ENCODE measurements at places on chromosomes 1 and 21.

DNA sequence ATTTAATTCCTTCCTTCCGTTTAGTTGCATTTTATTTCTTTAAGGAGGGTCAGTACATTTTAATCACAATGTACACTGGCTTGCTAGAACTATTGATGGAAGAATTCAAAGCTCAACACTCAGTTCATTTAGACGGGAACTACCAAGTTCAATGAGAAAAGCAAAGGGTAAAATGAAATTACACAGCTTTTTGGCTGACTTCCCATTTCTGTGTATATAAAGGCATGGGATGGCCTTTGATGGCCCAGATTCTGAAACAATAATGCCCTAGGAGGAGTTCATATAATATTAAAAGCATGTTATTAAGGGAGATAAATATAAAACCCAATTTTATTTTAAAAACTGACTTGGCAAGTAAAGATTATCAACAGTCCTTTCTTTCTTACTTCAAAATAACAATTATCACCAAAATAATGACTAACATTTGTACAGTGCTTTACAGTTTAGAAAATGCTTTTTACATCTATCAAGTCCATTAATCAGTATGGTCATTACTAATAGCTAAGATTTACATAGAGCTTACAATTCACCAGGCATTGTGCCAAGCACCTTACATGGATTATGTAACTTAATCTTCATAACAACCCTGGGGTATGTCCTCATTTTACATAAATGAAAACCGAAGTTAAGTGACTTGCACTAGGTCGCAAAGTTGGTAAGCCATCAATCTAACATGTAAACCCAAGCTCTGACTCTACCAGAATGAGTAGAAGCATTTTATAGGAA is 402.4 kb downstream of the OMA1 start:
- no peak for DNase-seq

GRCh38 chr1:77716065-77716464 is 33.6 kb upstream of the ZZZ3 start:
- DNase-seq = no peak

DNA sequence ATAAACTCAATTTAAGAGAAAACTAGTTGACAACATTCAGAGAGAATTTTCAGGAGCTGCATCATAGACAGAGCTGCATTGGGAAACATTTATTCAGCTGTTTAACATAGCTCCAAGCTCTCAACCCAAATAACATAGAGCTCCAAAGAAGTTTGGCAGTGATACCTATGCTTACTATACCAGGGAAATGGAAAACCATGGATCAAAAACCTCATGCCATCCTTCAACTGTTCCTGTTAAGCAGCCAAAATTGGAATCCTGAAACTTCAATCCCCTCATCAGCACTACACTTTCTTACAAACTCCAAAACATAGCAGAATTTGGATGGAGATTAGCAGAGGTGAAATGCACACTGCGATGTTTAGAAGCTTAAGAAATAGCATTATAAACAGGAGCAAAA is 164.4 kb downstream of the USH2A start:
- DNase-seq = no peak

DNA sequence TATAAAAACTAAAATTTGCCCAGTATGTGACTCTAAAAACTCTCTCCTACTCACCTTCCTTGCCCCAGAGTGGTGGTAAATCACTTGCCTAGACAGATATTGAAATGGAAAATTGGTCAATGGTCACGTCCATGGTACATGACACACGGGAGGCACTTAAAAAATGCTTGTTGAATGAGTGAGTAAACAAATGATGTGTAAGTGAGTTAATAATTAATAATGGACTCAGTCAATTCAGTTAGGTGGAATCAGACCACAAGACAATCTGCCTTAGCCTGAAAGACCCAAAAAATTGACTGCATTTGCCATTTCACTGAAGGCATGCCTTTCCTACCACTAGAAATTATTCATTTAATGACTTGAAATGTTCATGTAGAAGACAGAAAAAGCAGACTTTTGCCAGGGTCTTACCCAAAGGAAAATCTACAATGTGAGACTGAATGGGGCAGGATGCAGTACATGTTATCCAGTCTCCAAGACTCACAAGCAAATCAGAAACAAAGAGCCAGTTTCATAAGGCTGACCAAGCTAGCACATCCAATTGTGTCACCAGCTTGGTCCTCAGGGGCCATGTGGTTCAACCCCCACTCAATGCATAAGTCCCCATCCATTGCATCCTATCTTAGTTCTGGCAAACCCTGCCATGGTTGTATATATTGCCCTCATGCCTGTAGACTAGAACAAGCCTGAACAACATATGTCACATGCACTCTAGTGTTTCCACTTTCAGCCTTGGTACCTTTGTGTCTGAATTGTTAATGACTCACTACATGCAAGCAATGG is 73.6 kb downstream of the TBX15 start:
- DNase-seq = no peak

GRCh38 chr1:51192213-51192843 is 43.7 kb upstream of the RNF11 start:
- DNase-seq = peak; percentile 13

DNA sequence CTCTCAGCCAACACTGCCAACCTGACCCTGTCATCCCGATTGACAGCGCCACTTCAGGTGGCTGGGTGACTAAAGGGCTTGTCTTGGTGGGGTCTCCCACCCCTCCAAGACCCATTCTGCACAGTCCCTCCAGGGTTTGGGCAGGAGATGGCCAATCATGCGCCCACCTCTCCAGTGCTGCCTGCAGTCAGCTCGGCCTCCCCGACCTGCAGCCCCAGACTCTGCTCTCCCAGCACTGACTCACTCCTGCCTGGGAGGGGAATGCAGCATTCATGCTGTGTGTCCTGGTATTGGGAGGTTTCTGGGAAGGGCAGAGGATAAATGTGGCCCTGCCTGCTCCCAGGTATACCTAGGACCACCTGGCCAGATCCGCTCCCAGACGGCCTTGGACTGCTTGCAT is 9.7 kb downstream of the TMEM81 start:
- DNase-seq = no peak

- no peak for DNase-seq
Measured at GRCh38 chr1:87239997-87240605, 88.6 kb upstream of the LMO4 start.

DNA sequence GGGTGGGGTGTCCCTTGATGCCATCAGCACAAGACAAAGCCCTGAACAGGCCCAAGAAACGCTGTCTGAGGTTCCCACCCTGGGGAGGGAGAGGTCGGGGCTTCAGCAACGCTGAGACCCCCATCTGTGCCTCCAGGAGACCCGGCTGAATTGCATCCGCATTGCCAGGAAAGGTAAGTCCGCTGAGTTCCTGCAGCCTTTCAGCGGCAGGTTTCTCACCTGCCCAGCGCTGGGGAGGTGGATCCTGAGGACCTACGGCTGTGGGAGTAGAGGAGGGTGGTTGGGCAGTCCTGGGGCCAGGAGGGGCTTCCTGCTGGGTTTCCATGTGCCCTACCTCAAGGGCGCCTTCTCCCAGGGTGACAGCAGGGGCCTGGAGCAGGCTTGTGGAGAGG is 47.5 kb downstream of the PTPRU start:
- DNase-seq = no peak

DNA sequence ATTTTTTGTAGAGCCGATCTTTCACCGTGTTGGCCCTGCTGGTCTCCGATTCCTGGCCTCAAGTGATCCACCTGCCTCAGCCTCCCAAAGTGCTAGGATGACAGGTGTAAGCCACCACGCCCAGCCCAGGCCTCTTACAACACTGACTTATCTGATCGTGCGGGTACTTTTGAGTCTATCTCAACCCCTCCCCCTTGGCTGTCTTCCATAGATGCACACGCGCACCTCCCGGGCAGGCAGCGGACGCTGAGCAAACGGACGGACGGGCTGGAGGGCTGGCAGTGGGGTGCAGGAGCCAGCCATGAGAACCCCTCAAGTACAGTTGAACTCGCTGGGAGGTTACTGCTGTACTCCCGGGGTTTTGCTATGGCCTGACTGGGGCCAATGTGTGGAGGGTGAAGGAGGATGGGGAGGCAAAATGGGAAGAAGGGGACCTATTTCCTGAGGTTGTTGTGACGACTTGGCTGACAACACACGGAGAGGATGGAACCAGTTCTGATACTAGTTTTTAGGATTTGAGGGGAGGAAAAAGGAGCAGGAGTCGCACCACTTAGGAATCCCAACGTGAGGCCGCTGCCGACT is 959 bp downstream of the CD58 start:
- peak; percentile 38 for DNase-seq

DNA sequence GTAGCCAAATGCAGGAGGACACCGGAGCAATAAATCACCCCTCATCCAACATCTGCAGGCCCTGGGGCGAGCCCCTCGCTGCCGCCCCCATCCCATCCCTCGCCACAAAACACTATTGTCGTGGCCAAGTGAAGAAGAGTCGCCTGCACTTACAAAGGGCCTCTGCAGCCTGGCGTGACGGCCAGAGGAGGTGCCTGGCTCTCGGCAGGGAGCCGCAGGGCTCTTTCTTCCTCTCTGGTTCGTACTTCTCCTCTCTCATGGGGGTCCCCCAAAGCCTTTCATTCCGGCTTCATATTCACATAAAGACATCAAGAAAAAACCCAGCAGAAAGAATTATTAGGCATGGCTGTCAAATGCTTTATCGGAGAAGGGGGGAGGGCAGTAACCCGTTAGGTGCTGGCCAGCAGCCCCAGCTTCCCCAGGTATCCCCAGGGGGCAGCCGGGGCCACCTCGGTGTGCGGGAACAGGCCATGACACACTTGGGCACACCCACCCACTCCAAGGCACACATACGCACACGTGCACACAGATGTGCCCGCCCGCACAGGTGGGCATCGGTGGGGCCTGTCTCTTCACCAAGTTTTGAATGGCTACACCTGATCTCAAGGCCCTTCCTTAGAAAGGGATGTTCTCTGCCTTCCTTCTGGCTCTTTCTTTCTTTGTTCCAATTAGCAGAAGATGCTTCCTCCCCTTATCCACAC is 149.1 kb downstream of the PRDM16 start:
- DNase-seq = no peak

- no peak for DNase-seq
Measured at GRCh38 chr1:87170931-87171598, 157.6 kb upstream of the LMO4 start.

GRCh38 chr1:52636721-52637695 is 4.0 kb downstream of the SHISAL2A start:
- DNase-seq = no peak

- no peak for DNase-seq
Measured at GRCh38 chr1:157157501-157158190, 19.5 kb upstream of the ETV3 start.

- DNase-seq = no peak
Measured at GRCh38 chr1:25760871-25761270, 39.1 kb upstream of the SELENON start.

DNA sequence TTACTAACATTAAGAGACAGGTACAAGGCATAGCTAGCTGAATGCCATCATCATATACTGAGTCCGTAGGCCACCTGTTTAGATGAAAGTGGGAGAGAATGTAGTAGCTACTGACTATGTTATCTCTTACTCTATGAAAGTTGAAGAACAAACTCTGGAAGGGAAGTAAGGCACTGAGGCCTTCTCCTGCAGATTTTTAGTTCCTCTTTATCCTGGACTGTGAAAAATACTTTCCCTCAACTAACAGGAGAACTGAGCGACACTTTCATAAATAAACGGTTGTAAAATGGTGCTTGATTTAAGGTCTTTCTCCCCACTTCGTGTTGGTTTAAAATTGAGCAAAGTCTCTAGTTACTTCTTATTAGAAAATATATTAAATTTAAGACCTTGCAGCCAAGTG is 101.9 kb downstream of the FNBP1L start:
- no peak for DNase-seq

DNA sequence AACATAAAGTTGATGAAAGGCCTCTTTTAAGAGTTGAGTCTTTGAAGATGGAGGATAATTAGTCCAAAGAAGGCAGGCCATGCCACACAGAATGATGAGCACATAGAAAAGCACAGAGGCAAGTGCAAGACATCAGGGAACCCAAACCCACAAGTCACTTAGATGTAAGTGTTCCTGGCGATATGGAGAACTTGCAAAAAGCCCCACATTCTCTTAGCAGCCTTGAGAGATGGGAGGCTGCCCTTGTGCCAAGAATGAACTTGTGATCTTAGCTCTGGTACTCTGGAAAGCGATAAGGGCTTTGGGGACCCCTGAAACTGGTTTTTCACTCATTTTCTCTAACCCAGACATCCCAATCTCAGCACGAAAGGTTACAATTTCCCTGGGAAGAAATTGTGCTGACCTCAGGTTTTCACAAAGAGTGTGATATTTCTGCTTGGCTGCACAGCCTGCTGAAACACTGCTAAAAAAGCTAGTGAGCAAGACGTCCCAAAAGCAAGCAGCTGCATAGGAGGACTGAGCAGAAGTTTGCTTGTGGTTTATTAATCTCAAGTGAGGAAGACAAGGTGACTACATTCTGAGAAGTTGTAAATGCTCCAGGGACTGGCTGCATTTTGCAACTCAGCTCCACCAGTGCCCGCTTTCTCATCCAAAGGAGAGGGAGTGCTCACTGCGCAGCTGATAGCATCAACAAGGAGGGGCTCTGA is 496.9 kb upstream of the CAMK1G start:
- DNase-seq = no peak

DNA sequence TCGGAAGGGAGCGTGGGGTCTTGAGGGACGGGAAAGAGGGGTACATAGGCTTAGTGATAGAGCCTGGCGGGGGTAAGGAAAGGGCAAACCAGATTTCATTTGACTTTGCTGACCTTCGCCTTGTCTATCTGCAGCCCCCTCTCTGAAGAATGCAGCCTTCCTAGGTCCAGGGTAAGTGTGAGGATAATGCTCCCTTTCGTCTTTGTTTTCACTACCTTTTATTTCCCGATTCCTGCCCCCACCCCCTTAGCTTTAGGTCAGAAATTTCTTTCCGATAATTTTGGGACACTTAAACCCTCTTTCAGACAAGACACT is 396 bp downstream of the ATP5PB start:
- no peak for DNase-seq

DNA sequence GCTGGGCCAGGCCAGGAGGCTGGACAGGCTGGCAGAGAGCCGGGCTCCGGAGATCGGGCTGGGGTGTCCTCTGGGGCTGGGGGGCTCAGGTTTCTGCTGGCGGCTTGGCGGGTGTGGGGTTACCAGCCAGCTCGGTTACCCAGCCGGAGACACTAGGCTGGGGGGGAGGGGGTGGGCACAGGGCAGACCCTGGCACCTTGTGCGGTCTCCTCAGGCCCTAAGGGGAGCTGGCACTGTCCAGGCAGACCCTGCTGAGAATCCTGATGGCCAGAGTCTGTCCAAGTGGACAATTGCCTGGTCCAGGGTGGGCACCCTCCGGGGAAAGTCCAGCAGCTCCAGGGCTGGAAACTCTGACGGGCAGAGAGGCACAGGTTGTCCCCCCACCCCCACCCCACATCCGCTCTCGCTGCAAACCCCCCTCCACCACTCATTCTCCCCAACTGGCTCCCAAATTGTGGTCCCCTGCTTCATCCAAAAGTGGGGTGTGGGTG is 6.7 kb downstream of the ZBTB7B start:
- DNase-seq = no peak

Measured in HuH-7.5 (cell line).